Left renal cortex interstitium (tissue), 4 donors: ENCODE measurements at places on chromosomes 13 and 19. TPM values are rescaled to one million over a fixed set of nuclear protein-coding genes. Genes with fewer than 3 reads are reported as not detected.

DNA sequence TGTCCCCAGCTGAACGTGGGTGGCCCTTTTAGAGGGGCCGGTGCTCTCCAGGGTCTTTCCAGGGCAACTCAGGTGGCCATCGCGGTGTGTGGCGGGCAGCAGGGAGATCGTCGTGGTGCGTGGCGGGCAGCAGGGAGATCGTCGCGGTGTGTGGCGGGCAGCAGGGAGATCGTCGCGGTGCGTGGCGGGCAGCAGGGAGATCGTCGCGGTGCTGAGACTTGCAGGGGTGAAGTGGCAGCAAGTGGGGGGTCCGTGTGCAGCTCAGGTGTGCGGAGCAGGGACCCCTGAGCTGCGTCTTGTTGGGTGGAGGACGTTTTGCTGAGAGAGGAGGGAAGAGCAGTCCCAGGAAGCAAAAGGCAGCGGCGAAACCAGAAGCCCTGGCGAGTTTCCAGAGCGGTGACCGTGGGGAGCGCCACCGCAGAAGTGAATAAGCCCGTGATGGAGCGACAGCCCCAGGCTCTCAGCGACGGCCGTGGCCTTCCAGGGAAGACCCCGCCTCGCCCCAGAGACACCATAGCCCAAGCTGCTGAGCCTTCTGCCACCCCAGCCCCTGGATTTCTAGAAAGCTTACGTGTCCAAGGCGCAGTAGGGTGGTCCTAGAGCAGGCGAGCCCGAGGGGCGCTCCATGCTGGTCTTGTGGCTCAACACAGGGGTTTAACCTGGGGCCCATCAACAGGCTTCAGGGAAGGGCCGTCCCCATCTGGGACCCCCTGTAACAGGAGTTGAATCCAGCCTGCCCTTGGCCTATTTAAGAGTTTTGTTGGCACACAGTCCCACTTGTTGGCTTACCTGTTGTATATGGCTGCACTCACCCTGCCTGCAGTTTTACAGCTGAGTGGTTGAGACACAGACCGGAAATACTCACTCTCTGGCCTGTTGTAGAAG, 5.4 kb downstream of the NCLN start:
- DNase-seq: no peak

DNA sequence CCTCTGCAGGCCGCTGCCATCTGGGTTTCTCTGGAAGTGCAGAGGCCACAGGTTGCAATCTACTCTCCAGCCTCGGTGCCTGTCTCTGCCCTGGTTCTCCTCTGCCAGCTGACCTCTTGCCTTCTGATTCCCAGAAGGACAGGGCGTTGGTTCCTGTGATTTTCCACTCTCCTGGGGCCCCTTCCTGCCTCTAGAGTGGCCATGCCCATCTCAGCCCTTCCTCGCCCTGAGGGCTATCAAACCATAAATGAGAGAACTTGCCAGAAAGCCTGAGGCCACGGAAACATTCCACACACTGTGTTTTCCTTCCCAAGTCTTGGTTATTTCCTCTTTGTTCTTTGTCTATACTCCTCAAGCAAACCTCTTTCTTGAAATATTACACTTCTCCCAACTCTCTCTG, 146.2 kb downstream of the SHISA2 start:
- DNase-seq: no peak

GARIN5B gene
- 0.30 TPM for polyA plus RNA-seq

RYR1 gene
- polyA plus RNA-seq: 5.8 TPM
